T-helper 17 cell (primary cell): ENCODE measurements at places on chromosomes 3 and 15.

DNA sequence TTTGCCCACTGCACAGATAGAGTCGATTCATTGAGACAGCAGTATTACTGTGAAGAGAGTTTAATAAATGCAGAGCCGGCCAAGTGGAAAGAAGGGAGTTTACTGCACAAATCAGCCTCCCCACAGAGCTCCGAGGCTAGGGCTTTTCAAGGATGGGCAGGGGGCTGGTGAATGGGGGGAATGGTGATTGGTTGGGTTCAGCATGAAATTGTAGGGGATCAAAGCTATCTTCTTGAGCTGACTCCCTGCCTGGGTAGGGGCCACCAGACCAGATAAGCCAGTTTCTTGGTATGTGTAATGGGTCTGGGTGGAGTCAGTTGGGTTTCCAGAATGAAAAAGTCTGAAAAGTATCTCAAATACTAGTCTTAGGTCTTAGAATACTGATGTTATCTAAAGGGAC, 66.6 kb downstream of the SYNPR start:
- DNase-seq = no peak

DNA sequence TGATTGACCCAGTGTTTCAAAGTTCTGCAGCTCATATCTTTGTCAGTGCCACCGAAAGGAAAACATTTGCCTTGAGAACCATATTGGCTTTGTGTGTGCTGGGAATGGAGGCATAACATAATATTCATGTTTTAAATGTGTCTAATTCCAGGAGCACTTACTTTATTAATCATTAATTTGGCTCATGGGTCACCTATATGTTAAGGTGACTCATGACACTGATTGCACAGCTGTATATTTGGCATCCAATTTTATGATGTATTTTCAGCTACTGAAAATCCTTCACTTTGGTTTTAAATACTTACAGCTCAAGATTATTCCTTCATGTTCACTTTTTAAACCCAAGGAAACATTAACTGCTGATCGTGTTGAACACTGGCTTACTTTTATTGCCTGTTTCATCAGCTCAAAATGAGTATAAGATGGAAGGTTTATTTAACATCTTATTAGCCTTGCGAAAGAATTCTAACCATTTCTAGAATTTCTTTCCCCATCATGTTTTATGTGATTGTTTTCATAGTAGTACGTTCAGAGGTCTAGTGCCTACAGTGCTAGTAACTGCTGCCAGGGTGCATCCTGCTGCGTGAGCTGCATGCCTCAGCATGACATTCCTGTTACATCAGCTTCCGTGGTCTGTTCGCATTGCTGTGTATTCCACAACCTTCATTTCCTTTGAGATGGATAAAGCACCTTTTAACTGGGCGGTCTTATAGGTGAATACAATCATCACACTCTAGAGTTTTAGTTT, 63.7 kb downstream of the LRCH3 start:
- no peak for DNase-seq

DNA sequence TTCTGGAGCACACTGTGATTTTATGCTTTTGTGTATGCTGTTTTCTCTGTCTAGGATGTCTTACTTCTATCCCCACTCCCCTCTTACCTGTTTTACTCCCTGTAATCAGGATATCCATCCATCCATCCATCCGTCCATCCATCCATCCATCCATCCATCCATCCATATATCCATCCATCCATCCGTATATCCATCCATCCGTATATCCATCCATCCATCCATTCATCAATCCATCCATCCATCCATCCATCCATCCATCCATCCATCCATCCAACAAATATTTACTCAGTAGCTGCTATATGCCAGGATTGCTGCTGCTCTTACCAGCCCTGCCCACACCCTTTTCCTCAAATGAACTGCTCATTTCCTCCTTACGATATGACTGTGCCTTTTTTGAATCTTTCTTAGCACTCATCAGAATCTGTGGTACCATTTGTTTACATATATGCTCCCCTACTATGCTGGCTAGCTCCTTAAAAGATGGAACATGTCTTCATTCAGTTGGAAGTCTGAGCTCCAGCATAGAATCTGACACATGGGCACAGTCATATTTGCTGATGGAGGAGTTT, 35.2 kb downstream of the USP13 start:
- DNase-seq = no peak

DNA sequence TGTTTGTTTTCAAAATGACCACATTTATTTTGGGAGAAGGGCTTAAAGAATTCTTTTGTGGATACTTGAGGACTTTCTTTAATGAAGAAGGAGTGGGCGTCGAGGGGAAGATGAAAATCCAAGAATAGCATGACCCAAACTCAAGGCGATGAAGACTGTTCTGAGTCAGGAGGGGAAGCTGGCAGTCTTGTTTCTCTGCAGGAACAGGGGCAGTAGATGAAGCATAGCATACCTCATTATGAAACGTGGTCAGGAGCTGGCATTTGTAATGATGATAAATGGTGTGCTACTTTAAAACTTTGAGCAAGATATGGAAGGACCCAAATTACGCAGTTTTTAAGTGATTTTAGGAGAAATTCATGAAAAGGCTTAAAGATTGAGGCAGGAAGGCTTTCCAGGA, 549.0 kb downstream of the IGSF11 start:
- no peak for DNase-seq

DNA sequence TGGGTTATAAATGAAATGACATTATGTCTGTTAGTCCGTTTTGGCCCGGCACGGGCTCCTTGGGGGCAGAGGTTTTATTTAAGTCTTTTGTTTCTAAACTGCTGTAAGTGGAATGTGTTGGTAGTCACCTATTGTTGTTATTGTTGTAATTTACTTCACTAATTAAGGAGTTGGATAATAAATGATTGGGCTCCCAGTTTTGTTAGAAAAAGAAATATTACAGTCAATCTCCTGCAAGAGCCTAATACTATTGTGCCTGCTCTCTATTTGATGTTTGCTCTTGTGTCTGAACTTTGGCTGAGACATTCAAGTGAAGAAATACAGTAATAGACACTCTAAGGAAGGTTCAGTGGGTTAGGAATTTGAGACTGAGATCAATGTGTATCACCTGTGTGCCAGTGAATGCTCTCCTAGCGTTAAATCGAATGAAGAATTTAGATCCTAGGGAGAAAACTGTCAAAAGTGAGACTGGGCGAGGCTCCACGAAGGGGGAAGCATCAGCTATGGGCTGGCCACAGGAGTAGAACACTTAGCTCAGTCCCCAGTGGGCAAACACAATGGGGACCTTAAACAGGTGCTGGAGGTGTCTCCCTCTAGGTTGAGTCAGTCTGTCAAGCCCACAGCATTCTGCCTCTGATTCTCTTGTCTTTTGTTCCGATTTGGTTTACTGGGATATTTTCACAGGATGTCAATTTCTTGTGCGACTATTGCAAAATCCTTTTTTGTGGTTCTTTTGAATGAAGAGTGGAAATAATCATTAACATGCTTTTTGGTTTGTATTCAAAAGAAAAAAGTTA, 1.2 kb downstream of the ROBO2 start:
- DNase-seq = no peak
